ENCODE measurements at places on chromosomes 6 and 20.
A peak's percentile ranks its signal among the peaks of the same experiment; 100 is the strongest.

DNA sequence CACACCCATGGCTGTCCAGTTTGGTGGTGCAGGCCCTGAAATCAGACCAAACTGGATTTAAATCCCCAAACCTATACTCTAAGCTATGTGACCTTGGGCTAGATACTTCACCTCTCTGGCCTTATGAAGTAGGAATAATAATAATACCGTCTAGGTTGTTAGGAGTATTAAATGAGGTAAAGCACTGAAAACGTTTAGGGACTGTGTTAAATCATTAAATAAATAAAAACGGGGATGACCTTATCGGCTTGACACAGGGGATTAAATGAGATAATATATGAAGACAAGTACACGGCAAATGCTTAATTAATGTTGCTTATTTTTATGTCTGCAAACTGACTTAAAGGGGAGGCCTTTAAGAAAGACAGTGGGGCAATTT is 672 bp upstream of the STK4 start:
- DNase-seq, result no peak

DNA sequence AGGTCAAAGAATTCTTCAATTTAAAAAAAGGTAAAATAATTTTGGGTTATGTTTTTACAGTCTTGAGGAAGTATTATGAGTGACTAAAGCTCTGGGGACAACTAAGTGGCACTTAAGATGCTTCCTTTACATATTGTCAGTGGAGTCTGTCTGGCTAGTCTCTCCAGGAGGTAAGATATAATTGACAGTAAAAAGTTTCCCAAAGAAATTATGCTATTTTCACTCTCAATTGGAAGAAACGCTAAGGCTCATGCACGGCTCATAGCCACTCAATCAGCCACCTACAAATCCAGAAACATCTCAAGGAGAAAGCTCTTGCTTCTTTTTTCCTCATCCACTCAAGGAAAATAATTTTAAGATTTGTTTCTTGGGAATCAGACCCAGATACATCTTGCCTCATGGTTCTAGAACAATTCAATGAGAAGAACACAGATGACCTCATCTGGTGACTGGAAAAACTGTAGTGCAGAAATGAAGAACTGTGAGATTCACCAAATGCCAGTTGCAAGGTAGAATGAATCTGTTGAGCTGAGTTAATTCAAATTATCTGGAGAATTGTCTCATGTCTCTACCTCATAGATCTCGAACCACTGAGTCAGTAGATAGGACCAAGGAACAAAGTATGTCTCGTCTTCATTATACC is 252.9 kb downstream of the TPBG start:
- no peak for DNase-seq

- DNase-seq, result no peak
These were observed 472.3 kb upstream of the EYS start for GRCh38 chr6:66179361-66179760.

DNA sequence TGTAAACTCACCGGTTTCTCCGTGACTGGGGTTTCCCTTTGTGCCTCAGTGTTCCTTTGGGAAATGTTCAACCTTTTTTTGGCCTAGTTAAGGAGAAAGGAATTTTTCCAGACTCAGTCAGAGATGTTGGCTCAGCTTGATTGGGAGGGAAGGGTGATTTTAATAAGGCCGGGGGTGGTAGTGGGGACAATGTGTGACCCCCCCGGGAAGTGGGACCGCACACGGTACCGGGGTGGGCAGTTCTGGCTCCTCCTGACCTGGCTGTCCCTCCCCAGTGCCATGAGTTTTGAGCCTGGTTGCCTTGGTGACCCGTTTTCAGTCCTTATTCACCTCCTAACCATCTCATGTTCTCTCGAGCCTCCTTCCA is 132.7 kb downstream of the SNX5 start:
- DNase-seq, result no peak

GRCh38 chr20:31707994-31708735 is 14.5 kb downstream of the BCL2L1 start:
- no peak for DNase-seq

DNA sequence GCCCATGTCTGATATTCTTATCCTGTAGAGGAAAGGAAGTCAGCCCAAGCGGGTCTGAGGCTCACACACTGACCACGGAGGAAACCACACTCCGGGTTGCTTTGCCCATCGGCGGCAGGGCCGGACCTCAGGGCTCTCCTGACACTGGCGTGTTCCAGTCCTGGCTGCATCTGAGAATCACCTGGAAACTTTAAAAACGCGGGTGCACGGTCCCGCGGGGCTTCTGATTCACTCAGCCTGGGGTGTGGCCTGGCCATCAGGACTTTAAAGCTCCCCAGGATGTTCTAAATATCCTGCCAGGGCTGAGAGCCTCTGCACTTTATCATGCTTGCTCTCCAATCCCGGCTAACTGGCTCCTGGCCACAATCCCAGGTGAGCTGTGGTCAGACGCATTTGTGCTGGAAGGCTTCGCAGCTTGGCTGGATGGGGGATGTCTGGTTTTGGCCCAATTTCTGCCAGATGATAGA is 47.7 kb upstream of the DACT2 start:
- DNase-seq, result no peak

DNA sequence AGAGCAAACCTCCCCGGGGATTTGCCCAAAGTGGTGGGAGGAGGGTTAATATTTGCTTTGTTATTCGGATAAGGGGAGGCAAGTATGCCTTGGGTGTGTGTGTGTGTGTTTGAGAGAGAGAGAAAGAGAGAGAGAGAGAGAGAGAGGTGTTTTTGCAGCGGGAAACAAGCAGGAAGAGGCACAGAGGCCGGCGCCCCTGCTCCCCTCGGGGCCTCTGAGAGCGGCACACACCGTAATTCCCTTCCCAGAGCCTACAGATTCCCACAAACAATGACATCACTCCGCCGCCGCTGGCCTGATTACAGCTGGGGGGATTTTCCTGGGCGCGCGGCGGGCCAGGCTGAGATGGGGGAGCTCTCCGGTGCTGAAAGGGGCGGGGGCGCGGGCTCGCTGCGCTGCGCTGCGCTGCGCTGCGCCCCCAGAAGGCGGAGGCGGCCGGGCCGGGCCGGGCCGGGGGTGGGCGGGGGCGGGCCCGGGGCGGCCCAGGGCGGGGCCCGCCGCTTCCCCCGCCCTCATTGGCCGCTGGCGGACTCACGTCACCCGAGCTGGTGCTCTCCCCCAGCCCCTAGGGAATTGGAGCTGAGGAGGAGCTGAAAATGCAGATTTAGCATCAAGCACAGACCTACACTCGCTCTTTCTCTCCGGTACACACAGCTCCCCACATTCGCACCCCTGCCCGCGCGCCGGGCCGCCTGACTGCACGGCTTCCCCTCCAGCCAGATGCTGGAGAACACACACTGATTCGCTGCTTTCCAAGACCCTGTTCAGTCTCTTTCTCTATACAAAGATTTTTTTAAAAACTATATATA is at the start of gene PCSK2:
Gene PCSK2 (plus strand): TSS at position 631 of the 809 bp plus-strand sequence. CDS start 266 bp downstream, outside the sequence.
- DNase-seq, result no peak

- no peak for DNase-seq
These were observed 178.8 kb upstream of the AFDN start for GRCh38 chr6:167647737-167648470.

GRCh38 chr6:14728396-14729024 is 517.4 kb upstream of the JARID2 start:
- no peak for DNase-seq

DNA sequence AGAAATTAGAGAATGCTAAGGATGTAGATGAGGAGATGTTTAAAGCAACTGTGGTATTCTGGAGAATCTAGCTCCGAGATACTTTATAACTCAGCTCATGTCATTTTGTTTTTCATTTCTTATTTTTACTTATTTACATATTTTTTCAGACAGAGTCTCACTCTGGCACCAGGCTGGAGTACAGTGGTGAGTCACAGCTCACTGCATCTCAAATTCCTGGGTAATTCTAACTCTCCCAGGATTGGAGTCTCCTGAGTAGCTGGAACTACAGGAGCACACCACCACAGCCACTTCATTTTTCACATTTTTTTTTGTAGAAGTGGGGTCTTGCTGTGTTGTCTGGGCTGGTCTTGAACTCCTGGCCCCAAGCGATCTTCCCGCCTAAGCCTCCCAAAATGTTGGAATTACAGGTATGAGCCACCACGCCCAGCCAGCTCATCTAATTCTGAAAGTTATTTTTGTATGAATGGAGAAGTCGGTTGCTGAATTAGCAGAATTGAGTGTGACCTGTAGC is 94.3 kb upstream of the FAM8A1 start:
- no peak for DNase-seq

DNA sequence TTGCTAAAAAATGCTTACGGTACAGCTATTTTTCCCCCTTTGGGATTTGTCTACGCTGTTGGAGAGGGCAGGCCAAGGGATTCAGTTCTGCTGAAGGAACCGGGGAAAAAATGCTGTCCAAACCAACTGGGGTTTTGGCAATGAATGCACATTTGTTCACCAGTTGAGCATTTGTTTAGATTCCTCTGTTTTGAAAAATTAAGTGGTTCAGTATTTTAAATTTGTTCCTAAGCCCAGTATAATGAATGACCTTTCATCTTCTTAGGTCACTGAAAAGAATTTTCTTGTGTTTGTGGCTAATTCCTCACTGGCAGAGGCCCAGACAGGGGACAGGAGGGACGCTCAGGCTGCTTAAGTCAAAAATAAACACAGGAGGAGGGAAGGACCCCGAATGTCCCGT is 10.8 kb upstream of the EYA2 start:
- no peak for DNase-seq

DNA sequence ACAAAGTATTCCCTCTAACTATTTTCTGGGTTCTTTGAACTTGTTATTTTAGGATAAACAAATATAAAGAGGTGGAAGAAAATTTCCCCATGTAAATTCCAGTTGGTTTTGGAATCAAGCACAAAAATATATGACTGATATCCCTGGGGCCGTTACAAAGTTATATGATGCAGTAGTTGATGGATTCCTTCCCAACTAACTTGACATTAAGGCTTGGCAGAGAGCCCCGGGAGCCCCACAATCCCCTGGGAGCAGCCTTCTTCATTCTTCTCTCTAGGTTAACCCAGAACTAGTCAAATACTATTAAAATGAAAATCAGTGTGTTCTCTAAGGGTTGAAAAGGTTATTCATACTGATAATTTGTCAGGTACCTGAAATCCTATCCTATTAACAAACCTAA is 508.9 kb upstream of the SOX4 start:
- DNase-seq, result no peak

GRCh38 chr6:168320634-168321033 is 1.1 kb upstream of the DACT2 start:
- peak; percentile 15 for DNase-seq

DNA sequence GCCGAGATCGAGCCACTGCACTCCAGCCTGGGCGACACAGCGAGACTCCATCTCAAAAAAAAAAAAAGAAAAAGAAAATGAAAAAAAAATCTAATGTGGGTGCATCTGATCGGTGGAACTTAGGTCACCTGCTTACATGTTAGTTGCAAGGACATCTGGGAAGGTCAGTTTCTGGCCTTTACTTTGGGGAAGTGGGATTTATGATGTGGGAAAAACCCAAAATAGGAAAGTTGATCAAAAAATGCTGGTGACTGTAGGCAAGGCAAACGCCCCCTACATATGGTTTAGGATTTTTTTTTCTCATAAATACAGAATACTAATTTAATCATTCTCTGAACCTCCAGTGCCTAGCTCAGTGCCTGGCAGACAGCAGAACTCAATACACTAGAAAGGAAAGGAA is 69.2 kb upstream of the PIM1 start:
- DNase-seq, result no peak

DNA sequence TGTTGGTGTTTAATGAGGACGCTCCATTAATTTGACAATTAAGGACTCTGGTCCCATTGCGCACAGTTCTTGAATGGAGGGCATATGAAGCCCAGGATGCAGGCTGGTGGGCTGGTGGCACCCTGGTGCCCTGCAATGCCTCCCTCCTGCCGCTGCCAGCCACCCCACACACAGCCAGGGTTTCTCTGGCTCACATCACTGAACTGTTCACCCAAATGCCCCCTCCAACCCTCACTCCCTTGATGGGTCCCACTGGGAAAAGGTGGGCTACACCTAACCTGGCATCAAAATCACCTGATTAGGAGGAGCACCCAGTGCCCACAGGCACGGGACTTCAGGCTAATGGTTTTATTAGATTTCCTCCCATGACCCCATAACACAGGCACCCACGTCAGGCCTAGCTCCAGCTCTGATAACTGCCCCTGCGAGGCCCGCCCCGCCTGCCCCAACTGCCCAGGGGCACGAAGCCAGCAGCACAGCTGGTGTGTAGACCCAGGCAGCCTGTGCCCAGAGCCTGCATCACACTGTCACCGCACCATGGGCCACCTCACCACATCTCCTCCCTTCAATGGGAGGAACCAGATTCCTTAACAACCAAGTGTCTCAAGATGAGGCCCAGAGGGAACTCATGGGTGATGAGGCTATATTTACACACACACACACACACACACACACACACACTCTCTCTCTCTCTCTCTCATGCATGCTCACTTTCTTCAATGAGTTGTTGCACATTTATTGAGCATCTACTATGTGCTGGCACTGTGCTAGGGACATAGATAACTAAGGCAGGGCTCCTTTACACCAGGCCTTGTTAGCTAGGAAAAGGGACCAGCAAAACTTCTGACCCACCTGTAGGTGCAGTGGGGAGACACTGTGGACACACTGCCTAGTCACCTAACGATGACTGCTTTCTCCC is 107.3 kb downstream of the NOL4L start:
- DNase-seq, result no peak

DNA sequence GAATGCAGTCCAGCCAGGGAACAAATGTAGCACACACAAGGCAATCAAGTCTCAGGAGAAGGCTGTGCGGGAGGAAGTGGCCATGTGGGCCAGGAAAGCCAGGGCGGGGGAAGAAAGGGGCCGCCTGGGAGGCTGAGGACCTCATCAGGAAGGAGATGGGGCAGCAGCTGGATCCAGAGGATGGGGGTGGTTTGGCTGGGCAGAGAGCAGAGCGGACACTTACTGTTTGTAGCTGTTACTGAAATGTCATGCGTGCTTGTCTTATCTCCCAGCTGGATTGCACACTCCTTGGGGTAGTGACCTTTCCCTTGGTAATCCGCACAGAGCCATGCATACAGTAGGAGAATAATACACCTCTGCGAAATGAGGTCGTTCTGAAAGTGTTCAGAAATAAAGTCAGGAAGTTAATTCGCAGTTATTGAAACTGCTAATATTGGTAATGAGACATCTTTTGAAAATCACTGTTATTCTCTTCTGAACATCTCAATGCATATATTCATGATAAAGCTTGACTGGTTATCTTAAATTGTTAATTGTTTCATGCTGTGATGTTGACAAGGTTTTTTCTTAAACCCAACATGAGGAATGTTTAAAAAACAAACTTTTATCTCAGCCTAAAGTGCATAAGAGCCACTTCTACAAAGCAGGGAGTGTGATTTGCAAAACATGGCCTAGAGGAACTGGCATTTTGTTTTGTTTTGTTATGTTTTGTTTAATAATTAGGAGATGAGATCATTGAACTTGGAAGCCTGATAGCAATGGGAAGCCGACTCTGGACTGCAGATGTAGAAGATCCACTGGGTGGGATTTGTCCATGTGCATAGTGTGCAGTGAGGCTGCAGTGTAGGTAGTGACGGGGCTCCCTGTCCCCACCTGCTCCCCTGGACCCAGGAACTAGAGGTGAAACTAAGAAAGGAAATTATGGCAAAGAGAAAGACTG is 18.0 kb upstream of the MAP3K4 start:
- no peak for DNase-seq

GRCh38 chr6:27178407-27178730 is 69.1 kb upstream of the PRSS16 start:
- DNase-seq, result no peak

All from keratinocyte (primary cell).